ENCODE measurements at places on chromosomes 7 and 10.

DNA sequence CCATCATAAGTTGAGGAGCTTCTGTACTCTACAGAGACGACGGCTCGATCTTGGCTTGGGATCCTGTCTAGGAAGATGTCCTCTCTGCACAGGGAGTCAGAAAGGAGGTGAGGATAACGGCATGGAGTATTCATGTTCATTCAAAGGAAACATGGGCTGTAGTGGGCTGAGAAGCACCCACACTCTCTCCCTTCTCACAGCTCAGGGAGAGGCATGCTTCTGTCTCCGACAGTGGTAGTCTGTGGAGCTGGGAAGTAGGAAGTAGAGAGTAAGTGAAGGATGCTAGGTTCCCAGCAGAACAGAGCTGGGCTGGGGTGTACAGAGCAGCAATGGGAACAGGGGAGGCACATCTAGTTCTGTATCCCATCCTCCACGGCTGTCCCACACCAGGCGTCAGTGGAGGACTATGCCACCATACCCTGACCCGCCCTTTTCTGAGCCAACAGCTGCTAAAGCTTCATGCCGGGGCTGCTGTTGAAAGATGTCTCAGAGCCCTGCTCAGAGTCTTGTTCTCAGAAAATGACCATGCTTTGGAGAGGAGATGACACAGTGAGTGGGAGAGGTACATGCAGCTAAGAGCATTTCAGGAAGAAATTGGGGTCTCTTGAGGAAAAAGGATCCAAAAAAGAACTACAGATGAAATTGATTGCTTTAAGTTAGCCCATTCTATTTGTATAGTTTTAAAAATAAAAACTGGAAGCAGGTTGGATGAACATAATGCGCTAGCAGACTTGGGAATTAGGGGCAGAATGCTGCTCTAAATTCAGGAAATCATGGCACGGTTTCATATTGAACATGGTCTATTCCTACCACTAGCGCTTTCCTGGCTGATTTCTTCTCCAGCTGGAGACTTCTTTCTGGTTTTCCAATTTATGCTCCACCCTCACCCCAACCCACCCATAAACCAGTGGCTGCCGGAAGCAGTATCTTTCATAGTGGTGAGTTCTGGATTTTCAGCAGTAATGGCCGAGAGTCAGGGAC is 138.6 kb downstream of the CHN2 start:
- DNase-seq, result no peak

- no peak for DNase-seq
Measured at GRCh38 chr10:5490698-5491464, 8.5 kb downstream of the CALML5 start.

- DNase-seq, result no peak
Measured at GRCh38 chr10:66627156-66627555, 298.7 kb upstream of the LRRTM3 start.

DNA sequence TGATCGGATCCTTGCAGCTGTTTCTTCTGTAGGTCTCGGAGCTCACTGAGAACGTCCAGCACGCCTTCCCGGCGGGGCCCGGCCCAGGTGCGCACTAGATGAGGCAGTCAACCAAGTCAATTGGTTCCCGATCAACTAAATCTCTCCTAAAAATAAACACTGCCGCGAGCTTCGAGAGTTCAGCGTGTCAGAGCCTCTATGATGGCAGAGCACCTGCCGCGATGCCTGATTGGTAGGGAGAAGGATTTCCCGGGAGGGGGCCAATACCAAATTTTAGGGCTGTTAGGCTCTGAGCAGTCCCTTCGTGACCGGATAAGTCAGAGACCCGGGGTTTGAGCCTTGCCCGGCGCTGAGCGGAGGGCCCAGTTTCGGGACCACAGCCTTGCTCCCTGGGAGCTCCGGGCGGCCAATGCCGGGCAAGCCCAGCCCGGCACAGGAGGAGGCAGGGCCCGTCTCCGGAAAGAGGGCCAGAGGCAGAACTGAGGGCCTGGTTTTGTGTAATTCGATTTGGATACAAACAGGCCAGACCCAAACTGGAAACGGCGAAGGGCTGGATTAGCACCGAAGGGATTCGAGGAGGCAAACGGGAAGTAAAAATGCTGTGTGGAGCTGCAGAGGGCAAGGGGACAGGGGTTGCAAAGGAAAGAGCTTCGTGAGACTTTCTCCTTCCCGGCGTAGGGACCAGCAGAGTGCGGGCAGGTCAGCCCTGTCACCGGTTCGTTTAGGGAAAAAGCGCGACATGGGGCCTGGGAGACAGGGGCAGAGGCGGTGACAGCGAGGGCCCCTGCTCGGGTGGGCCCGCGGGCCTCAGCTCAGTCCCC is 569 bp downstream of the SLC26A5 start:
- DNase-seq, result no peak

GRCh38 chr7:158351051-158351450 is 236.6 kb downstream of the PTPRN2 start:
- DNase-seq, result no peak

GRCh38 chr10:31120961-31121685 is 89.5 kb upstream of the ZNF438 start:
- no peak for DNase-seq

- no peak for DNase-seq
Measured at GRCh38 chr10:15571575-15571974, 148.1 kb downstream of the ITGA8 start.

GRCh38 chr7:151865070-151865670 is 11.7 kb downstream of the PRKAG2 start:
- DNase-seq, result no peak

DNA sequence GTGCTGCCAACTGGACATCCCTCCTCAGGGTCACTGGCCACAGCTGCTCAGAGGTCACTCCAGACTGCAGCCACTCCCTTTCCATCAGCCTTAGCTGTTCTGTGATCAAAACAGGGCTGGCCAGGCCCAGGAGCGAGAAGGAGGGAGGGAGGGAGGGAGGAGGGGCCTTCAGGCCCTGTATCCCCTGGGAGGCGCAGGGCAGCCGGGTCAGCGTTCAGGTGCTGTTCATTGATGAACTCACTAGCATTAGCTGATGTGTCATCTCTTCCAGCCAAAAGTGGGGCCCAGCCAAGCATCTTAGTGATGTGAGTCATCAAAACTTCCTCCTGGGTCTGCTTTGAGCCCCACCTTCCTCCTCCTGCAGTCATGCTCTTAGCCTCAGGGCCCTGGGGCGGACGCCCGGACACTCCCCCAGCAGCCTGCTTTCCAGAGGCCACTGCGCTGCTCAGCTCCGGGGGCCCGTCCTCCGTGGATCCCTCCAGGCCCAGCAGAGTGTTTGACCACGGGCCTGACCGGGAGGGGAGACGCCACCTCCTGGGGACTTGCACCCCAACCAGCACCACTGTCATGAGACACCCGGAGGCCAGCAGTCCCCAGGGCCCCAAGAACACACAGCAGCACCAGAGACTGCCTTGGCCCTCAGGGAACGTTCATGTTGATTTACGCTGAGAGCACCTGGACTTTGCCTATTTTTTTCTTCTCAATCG is 149.2 kb downstream of the PRKAG2 start:
- DNase-seq, result no peak

DNA sequence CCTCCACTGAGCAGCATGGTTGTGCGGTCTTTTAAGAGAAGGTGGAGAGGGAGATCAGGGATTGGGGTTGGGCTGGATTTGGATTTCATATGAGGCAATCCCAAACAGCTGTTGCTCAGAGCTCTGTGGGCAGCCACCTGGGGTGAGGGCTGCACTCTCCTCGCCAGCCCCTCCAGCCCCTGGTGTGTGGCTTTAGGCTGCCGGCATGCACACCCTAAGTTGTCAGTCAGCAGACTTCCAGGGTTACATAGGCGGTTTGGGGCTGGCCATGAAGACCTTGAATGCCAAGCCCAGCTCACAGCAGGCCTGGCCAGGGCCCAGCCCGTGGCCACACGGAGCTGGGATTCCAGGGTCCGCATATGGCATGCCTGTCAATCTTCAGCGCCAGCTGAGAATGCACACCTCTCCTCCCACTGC is 54.8 kb downstream of the ZMIZ1 start:
- no peak for DNase-seq

- no peak for DNase-seq
Measured at GRCh38 chr10:58291538-58292174, 22.7 kb downstream of the CISD1 start.

- DNase-seq, result no peak
Measured at GRCh38 chr10:60951272-60951724, 7.3 kb upstream of the RHOBTB1 start.

- no peak for DNase-seq
Measured at GRCh38 chr7:55518836-55519235, 53.5 kb downstream of the VOPP1 start.

GRCh38 chr7:143256325-143256724 is 6.9 kb upstream of the GSTK1 start:
- DNase-seq, result no peak

- DNase-seq, result no peak
Measured at GRCh38 chr10:74063256-74063655, 65.3 kb downstream of the VCL start.

- no peak for DNase-seq
Measured at GRCh38 chr10:26491934-26492333, 53.8 kb downstream of the APBB1IP start.

DNA sequence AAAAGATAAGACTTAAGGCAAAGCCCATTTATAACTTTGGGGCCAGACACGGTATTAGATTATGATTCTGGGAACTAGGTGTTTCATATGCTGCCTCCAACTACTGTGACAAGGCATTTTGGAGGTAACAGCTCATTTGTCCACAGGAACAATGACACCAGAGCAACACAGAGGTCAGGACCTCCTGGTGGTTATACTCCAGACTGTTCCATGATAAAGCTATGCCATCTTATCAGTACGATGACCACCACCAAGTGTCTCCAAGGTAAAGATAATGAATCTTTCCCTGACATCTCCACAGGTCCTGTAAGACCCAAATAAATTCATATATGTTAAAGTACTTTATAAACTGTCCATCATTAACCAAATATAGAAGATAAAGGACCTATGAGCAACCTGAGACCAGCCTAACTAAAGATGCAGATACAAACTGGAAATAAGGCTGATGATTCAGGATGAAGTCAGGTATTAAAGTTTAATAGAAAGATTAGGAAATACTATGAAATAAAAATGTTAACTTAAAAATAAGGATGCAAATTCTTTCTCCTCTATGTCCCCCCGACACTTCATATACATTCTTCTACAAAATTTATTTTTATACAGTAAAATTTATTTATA is 26.2 kb downstream of the CUL2 start:
- DNase-seq, result no peak

DNA sequence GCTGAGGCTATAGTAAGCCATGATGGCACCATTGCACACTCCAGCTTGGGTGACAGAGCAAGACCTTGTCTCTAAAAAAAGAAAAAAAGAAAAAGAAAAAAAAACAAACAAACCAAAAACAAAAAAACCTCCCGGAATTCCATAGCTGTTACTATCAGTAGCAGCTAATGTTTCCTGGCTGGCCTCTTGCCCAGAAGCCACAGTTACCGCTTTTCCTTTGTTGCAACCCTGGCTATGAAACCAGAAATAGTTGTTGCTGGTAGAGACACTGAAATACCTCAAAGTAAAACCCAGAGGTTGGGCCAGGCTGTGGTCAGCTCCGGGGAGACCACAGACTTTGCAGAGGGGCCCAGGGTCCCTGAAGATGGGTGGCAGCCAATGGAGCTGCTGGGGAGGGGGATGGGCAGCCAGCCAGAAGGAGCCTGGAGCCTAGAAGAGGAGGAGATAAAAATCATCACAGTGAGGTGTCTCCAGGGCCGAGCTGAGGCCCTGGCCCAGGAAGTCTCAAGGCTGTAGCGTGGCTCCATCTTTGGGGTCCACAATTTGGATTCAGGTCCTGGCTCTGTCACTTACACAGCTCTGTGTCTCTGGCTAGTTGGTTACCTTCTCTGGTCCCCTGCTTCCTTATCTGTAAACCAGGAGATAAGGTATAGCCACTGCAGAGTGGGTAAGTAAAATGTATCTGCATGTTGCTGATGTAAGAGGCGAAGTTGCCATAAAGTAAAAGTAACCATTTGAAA is 3.4 kb upstream of the CHST12 start:
- DNase-seq, result no peak

DNA sequence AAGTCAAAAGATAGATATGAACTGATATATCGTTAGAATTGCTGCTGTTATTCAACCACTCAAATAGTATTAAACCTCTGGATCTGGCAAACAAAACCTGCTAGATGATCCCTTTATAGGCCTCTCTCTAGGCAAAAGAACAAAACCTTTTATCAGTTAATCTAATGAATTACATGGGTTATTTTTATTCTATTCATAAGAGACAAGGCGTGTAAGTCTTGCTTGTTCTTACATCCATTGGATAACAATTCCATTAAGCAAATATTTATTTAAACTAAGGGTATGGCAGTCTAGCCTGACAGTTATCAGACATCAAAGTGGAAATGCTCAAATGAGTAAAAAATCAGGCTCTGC is 16.6 kb upstream of the ADRB1 start:
- DNase-seq, result no peak

- no peak for DNase-seq
Measured at GRCh38 chr7:125746510-125746909, 816.9 kb upstream of the POT1 start.

- DNase-seq, result no peak
Measured at GRCh38 chr7:83038787-83039186, 123.9 kb downstream of the PCLO start.

- DNase-seq, result no peak
Measured at GRCh38 chr7:33262476-33262875, 133.1 kb downstream of the BBS9 start.

DNA sequence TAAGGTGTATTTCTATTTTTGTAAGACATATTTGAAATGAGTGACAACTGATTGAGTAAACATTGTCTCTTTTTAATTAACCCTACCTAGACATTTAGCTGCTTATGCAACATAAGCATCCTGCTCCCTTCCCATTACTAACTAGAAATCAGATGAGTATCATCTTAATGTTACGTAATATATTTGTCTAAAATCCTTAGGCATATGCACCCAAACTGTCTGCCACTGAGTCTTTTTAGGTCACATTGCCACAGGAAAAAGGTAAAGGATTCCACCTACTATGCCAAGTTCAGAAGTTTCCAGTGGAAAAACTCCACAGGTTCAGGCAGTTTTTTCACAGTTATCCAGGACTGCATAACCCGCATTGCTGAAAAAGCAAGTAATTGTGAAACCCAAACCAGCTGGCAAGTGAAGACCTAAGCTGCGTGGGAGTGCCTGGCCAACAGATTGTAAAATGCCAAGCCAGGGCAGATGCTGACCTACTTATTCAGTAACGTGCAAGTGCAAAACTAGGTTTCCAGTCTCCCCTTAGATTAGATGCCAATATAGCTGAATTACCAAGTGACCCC is 983.7 kb downstream of the GATA3 start:
- no peak for DNase-seq

DNA sequence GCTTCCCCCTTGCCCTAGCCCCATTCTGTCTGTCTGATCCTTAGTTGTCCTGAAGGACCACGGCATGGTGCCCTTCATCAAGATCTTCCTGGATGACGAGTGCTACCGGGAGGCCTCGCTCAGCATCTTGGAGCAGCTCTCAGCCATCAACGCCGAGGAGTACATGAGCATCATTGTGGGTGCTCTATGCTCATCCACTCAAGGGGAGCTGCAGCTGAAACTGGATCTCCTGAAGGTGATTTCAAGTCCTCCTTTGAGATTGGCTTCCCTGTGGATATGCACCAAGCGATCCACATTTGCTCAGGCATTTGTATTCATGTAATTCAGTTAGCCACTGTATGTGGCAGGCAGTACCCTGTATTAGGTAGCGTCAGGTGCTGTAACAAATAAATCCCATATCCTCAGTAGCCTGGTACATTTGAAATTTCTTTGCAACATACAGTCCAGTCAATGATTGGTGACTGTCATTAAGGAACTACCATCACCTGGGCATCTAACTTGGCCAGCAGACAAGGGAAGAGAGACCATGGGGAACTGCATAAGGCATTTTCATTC is 51.2 kb downstream of the WDFY4 start:
- DNase-seq, result no peak

- DNase-seq, result no peak
Measured at GRCh38 chr7:34361663-34362250, 296.3 kb upstream of the NPSR1 start.

GRCh38 chr7:142753366-142753765 is 4.1 kb downstream of the PRSS1 start:
- no peak for DNase-seq

All from activated naive CD4-positive, alpha-beta T cell (primary cell).